CD4-positive, alpha-beta T cell treated with Interleukin-4 for 4 hours (primary cell): ENCODE measurements at places on chromosomes 3 and 15.

GRCh38 chr3:41277790-41278465, 78.6 kb downstream of the CTNNB1 start:
- DNase-seq, result no peak

- DNase-seq, result no peak
These were observed 344.2 kb upstream of the TPRG1 start for GRCh38 chr3:188827576-188827975.

GRCh38 chr3:66673293-66673692, 172.5 kb upstream of the LRIG1 start:
- no peak for DNase-seq

DNA sequence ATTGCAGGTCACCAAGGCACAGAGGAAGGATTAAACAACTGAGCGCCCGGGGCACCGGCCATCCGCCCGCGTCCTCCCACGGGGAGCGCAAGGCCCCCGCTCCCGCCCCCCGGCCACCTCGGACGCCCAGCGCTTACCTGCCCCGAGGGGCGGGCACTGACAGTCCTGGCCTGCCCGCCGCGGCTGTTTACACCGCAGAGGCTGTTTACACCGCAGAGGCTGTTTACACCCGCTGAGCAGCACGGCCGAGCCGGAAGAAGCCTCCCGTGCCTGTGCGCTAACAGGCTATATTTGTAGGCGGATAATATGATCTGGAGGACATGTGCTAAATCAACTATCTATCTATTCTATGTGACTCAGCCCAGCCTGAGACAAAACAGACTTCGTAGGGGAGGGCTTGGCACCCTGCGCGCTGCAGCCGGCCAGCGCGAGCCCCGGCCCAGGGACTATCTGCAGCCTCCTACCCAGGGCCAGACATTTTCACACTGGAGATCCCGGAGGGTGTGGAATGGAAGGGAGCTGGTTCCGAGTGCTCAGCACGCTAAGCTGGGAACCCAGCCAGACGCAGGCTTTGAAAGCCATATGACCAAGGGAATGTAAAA, at the start of gene LRRC2:
LRRC2 (minus strand) TSS at position 263 of the 602 bp plus-strand sequence. CDS start 14,711 bp downstream, outside the sequence.
- peak; percentile 32 for DNase-seq

DNA sequence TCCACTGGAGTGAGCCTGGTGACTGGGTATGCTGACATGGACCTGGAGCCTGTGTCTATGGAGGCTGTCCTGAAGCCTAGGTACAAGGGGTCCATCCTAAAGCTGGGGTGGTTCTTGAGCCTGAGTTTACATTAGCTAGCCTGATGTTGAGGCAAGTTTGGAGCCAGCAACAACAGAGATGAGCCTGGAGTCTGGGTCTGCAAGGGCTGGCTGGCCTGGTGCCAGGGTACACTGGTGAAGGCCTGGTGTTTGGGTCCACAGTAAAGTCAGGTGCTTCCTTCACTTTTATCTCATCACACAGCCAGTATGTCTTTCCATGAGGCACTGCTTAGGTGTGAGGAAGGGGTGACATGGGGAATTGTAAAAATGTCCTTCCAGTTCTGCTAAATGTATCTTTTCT, 49.5 kb downstream of the TP63 start:
- DNase-seq, result no peak

DNA sequence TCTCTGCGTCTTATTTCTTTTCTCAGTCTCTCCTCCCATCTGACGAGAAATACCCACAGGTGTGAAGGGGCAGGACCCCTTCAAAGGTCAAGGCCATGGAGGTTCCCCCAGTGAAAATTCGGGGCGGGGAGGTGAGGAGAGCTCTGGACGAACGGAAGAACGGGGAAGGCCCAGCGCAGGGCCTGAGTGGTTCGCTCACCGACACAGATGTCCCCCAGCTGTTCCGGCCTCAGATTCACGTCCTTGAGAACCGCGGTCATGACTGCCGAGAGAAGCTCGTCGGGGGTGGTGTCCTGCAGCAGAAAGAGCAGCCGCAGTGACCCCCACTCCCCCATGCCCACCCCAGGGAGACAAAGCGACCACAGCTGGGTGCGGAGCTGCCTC, 542 bp downstream of the ACAA1 start:
- no peak for DNase-seq

GRCh38 chr3:141940194-141940776, 63.8 kb downstream of the ATP1B3 start:
- DNase-seq, result no peak

DNA sequence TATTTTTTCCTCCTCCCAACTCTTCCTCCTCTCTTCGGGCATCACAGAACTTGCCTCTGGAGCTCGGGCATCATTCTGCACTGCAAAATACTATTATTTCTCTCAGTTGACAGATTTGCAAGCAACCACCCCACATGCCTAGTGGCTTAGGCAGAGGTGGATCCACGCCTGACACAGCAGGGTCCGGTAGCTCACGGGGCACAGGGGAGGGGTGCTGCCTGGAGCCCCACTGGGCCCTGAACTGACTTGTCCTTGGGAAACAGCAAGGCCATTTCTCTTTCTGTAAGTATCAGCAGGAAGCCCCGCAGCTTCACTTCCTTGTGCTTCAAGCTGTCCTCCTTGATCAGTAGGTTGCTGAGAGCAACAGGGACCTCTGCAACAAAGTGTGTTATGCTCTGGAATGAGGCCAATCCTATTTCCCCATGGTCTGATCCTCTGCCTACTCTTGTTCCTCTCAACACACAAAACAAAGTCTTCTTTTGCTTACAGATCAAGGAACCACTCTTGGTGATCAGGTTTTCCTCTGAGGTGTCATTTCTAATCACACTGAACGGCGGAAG, 69.1 kb downstream of the FAM174B start:
- no peak for DNase-seq

DNA sequence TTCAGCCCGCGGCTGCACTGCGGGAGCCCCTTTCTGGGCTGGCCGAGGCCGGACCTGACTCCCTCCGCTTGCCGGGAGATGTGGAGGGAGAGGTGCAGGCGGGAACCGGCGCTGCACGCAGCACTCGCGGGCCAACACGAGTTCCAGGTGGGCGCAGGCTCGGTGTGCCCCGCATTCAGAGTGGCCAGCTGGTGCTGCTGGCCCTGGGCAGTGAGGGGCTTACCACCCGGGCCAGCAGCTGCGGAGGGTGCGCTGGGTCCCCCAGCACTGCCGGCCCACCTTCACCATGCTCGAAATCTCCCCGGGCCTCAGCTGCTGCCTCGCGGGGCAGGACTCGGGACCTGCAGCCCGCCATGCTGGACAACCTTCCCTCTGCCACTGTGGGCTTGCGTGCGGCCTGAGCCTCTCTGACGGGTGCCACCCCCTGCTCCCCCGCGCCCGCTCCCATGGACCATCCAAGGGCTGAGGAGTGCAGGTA, 733.5 kb upstream of the CCDC54 start:
- DNase-seq, result no peak
